Stimulated activated CD8-positive, alpha-beta memory T cell treated with anti-CD3 and anti-CD28 coated beads, Interleukin-7, amount 100 ng/mL, for 1 hour (primary cell): ENCODE measurements at places on chromosomes 12 and 14.

DNA sequence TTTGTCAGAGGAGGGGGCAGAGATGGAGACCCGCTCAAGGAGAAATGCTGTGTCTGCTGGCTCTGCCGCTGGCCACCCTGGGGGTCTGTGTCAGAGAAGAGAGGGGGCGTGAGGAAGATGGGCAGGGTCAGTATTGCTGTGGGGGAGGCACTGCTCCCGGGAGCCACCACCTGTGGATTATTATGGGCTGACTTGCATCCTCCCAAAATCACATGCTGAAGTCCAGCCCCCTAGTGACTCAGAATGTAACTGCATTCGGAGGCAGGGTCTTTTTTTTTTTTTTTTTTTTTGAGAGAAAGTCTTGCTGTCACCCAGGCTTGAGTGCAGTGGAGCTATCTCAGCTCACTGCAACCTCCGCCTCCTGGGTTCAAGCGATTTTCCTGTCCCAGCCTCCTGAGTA is 12.3 kb downstream of the ABCD4 start:
- DNase-seq = no peak

DNA sequence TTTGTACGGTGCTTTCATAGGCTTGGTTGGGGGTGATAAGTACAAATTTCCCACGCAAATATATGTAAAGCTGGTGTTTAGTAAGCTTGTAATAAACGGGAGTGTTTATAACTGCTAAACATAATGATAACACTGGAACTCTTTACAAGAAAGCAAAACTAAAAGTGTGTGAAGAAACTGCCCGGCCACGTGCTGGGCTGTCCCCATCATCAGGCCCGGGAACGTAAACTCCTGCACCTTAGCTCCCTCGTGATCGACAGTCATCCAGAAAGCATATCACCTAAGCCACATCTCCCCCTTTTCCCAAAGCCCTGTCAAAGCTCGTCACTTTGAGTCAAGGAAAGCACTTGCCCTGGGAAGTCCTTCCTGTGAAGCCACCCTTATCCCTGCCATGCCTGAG is 18.0 kb upstream of the PARP11 start:
- no peak for DNase-seq

DNA sequence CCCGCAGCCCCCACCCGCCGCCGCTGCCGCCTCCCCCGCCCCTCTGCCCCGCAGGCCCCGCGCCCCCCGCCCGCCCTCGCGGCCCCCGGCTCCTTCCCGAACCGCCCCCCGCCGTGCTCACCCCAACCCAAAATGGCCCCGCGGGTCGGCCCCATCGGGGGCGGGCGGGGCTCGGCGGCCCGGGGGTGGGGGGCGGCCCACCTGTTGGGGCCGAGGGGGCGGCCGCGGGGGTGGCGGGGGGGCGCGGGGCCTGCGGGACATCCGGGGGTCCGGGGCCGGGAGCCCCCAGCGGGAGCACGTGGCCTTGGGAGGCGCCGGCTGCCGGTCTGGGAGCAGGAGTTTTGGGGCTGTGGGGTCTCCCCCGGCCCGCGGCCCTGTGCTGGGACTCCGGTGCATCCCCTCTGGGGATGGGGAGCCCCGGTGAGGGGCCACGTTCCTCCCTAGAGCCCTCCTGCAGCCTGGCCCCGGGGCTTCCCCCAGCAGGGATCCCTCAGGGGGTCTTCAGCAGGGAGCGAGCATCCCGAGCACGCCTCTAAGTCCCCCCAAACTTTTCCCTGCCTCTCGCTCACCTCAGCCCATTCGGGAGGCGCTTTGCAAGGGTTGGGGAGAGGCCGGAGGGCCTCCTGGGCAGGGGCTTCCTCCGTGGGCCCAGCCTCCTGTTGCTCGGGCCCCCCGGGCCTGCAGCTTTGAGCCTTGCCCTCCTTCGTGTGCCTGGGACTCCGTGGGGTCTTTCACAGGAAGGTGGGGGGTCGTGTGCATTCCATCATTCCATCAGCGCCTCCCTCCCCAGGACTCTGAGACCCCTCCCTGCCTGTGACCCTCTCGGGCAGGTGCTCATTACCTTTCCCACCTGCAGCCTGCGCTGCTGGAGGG is 710 bp downstream of the MTA1 start:
- DNase-seq = no peak

DNA sequence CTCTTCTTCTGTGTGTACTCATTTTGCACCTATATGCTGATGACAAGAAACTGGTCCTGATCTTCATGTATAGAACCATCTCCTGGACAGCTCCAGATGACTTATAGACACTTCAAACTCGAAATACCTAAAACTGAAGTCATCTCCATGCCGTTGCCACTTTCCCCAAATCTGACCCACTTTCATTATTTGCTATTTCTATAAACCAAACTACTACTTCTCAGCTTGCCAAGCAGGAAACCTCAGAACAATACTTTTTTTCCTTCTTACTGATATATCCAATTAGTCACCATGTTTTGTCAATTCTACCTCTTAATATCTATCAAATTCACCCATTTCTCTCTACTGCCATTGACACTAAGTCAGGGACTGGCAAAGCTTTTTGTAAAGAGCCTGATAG is 14.8 kb downstream of the SGPP1 start:
- DNase-seq = no peak

DNA sequence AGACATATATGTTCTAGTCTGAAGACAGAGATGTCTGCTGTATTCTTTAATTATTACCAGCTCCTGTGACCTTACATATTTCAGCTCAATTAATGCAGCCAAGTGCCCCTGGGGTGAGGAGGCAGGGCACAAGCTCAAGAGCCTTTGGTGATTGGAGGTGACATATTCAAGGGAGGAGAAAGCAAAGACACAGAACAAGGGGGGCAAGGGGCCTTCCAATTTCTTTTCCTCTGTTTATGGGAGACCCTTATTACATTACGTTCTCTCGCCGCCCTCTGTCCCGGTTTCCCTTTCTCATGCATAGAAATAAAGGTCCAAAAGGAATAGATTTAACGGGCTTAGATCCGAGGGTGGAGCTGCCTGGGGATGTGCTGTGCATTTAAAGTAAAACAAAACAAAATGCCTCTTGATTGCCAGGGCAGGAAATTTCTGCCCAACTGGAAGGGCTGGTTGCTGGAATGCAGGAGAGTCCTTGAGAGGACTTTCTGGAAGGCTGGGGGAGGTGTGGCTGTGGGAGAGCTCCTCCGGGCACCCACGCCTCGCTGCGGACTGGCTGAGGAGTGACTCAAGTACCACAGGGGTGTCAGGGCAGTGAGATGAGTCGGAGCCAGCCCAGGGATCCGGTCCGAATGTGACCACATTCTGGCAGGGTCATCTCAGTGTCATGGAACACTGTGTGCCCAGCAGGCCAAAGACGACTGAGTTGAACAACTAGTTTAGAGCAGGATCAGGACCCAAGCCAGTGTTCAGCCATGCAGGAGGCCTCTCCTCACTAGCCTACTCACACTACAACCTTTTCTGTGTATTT is 32.1 kb upstream of the GSG1 start:
- DNase-seq = no peak

DNA sequence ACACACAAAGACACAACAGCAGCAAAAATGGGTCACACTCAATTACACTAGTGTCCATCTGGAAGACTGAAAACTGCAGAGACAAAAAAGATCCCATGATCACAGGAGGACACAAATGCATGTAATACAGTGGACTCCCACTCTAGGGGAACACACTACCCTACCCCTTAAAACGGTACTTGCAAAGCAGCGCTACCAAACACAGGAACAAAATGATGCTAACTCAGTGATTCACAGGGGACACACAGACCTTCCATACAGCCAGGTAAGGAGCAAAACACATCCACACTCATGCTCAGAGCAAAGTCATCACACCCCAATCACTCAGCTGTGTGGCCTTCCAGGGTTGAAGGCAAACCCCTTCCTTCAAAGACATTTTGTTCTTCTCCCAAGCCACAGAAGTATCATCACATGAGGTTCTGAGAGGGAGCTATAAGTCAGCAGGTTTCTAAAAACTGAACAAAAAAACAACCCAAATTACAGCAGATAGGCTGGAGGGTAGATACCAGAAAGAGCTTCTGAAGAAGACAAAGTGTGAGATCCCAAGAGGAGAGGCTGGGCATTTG is 14.8 kb downstream of the SMUG1 start:
- no peak for DNase-seq

GRCh38 chr12:10058387-10058786 is 27.9 kb downstream of the CLEC9A start:
- DNase-seq = no peak

DNA sequence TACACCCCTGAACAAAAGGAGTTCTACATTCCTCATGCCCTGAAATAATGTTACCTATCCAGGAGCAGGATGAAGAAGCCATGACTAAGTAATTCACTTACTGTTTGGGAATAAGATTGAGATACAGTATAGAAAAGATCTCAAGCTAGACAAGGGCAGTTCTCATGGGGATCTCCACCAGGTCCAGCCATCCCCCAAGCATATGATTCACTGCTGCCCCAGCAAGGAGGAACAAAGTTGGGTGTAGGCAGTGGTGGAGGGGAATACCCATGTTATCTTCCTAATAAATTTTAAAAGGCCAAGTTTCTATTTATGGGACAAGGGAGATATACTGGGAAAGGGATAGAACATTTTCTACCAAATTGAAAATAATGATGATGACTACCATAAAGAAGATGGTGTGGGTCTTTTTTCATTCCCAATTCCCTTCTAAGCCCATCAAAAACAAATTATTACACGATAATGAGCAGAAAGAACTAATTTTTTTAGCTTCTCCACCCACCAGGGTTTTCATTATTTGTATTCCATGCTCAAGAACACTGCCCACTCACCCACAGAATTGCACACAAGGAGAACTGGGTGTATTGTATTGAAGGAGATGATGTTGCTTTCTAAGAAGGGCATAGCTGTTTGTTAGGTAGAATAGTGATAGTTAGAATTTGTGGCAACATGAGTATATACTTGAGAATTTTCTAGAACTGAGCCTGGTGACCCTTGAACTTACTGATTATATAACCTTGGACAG is 204.6 kb downstream of the BTG1 start:
- DNase-seq = no peak

DNA sequence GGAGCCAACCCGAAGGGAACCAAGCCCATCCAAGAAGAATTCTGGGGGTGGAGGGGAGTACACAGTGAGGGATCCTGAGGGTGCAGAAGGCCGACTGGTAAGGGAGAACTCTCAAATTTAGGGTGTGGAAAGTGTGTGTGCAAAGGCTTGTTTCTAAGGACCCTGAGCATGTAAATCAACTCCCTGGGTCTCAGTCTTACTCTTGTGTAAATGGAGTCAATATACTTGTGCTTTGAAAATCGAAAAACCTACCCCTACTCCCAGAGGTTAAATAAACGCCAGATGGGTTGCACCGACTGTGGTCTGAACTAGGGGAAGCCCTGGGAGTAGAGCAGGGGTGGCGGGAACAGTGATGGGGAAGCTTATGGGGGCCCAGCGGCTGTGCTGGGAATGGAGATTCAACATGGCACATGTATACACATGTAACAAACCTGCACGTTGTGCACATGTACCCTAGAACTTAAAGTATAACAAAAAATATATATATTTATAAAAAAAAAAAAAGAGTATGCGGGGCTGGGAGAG is 6.0 kb downstream of the B4GALNT1 start:
- DNase-seq = no peak
